ENCODE measurements at places on chromosomes 11 and 22.

GRCh38 chr22:44578110-44578457, 80.1 kb upstream of the RTL6 start:
- no peak for DNase-seq

- DNase-seq: no peak
Measured at GRCh38 chr22:34951212-34951611, 114.7 kb upstream of the ISX start.

- DNase-seq: no peak
Measured at GRCh38 chr11:125925804-125926203, 20.0 kb upstream of the VSIG10L2 start.

DNA sequence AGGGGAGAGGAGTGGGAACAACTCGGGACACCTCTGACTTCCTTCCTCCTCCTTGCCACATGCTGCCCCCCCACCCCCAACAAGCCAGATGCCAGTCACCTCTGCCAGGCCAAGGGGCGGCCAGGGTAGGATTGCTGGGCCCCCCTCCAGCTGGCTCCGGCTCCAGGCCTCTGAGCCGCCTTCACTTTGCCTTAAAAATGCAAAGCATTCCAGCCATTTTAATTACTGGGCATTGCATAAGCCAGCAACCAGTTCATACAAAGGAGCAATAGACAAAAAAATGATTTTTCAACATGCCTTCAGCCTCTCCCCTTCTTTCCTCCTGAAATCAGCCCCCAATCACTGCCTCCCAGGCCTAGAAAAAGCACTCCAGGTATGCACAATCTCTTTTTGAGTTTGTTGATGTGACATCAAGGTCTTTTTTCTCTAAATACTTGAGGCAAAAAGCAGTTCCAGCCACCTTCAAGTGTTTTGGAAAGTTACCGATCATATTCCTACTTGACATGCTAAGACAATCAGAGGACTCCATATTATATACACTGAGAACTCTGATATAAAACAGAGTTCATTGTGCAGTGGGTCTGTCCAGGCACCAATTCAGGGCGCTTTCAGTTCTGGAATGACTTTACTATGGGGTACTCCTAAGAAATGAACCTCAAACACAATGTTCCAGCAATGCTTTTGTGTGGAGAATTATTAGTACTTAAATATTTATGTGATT, 12.4 kb upstream of the TIMP3 start:
- no peak for DNase-seq

DNA sequence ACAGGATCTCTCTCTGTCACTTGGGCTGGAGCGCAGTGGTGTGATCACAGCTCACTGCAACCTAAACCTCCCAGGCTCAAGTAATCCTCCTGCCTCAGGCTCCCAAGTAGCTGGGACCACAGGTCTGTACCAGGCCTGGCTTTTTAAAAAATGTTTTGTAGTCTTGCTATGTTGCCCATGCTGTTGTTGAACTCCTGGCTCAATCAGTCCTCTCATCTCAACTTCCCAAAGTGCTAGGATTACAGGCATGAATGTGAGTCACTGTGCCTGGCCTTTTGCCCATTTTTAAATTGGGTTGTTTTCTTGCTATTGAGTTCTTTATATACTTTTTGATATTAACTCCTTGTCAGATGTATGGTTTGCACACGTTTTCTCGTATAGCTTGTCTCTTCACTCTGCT, 33.0 kb upstream of the PITPNB start:
- DNase-seq: no peak

DNA sequence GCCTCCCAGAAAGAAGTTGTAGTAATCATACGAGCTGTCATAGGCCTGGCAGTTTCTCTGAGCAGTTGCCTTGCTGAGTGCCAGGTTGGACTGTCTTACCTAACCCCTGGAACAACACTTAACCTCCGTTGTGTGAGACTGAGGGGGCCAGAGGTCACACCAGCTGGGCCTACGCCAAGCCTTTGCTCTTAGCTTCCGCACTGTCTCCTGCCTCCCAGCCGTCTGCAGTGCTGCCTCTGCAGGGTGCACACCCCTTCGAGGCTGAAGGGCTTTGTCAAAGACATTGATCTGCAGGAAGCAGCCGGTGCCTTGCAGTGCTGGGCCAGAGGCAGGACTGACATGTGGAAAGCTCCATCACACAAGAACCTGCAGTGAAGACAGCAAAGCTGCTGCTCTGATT, 16.7 kb downstream of the TAB1 start:
- DNase-seq: no peak

DNA sequence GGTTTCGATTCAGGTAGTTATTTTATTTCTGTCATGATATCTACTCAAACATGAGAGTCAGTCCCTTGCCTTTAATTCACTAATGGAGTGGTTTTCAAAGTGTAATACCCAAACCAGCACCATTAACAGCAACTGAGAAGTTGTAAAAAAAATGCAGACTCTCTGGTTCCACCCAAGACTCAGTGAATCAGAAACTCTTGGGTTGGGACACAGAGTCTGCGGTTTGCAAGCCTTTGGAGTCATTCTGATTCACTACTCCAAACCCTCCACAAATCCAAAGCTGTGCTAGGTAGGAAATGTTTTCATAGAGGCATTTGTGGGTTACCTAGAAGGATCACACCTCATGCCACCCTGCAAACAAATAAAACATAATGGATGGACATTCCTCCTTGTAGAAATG, 340.1 kb downstream of the NTM start:
- DNase-seq: no peak

All from stimulated activated CD8-positive, alpha-beta memory T cell treated with anti-CD3 and anti-CD28 coated beads, Interleukin-7, amount 100 ng/mL, for 24 hours (primary cell).